ENCODE measurements at places on chromosomes 1 and 21.

GRCh38 chr1:51276286-51276685 lies 40.2 kb downstream of the RNF11 start:
- no peak for DNase-seq

- peak; percentile 88 for DNase-seq
Measured at GRCh38 chr1:12604114-12604874, 13.7 kb downstream of the DHRS3 start.

DNA sequence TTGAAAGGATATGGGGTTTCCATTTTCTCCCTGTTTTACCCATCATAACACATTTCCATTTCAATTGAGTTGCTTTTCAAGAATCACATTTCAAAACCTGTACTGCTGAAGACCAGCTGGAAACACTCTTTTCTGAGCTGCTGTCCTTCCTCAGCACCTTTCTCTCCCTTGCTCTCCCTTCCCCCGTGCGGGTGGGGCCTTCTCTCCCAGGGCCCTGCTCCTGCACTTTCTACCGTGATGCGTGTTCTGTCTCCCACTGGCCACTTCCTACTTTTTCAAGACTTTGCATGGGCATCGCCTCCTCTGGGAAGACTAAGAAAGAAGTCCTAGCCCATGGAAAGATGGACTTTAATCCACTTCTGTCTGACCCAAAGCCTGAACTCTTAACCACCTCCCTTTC lies 390.4 kb downstream of the PTPRU start:
- no peak for DNase-seq

DNA sequence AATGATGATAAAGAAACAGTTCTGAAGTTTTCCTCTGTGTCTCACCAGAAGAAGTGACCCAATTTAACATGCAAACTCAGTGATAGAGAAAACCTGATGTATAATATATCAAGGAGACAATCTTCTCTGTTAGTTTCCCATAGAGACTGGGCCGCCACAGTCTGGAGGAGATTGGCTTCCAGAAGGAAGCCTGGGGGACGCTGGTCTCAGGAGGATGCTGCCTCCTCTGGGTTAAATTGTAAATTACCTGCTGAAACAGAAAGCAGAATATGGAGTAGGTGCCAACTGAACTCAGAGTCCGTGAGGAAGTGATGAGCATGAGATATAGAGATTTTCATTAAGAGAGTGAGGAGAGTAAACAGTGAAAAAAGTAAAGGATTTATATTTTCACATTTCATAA lies 15.8 kb downstream of the OR14I1 start:
- peak; percentile 24 for DNase-seq

DNA sequence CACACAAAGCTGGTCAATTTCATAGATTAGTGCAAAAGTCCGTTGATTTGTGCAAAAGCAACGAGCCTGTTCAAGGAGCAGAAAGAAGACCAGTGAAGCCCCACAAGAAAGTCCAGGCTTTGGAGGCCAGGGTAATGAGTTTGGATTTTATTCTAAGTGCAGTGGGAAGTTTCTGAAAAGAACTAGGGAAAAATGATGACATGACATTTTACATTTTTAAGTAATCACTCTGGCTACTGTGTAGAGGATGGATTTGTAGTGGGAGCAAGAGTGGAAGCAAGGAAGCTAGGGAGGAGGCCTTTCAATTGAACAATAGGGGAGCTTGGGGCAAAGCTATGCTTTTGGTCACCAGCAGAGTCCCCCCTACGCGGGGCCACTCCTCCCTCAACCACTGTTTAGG lies 186.2 kb downstream of the ZNF281 start:
- DNase-seq = no peak

DNA sequence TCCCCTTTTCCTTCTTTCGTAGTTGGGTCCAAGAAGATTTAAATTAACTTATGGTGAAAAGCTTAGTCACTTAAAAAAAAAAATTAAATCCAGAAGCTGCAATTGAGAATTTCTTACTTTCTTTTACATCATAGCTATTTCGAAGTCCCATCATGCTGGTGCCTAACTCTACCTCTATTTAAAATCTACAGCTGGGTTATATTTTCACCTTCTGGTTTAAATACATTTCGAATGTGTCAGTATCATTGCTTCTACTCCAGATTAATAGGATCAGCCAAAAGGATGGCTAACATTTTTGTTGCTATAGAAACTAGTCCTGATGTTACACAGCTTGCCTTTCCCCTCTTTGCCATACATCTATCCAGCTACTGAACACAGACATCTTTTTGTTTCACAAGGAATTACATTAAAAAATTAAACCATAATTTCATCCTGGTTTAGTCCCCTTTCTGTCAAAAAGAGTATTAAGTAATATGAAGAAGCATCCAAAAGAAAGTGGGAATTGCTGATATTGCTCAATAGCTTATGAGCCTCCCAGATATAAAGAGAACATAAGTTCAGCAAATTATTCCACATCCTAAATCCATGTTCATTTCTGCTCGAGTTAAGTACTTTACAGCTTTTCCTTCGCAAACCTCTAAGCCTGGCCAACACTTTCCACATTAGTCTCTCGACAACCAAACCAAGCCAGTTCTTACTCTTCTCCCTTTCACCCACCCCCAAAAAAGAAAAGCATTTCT lies 396.7 kb upstream of the DAB1 start:
- DNase-seq = no peak
